ENCODE measurements at places on chromosomes 5 and 9.

GRCh38 chr5:138289296-138289695, 14.9 kb upstream of the GFRA3 start:
- no peak for DNase-seq

- DNase-seq, result no peak
These were observed 411.7 kb upstream of the KCNN2 start for GRCh38 chr5:113950186-113950585.

DNA sequence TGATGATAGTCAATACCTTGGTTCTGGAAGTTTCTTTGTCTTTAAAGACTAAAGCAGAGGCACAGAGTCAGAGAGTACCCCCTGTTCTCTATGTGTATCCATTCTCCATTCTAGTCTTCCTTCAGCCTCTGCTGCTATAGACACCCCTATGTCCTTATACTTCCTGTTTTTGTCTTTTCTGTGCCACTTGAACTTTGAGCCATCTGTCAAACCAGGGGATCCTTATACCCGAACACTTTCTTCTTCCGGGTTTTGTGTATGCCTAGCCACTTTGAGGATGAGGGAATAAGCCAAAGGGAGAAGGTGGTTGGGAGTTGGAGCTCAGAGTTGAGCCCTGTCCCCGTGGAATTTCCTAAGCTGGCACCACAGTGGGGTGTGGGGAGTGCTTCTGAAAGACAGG, 61.1 kb upstream of the IL6ST start:
- no peak for DNase-seq

GRCh38 chr9:81877047-81877446, 51.2 kb upstream of the SPATA31D4 start:
- DNase-seq, result no peak

DNA sequence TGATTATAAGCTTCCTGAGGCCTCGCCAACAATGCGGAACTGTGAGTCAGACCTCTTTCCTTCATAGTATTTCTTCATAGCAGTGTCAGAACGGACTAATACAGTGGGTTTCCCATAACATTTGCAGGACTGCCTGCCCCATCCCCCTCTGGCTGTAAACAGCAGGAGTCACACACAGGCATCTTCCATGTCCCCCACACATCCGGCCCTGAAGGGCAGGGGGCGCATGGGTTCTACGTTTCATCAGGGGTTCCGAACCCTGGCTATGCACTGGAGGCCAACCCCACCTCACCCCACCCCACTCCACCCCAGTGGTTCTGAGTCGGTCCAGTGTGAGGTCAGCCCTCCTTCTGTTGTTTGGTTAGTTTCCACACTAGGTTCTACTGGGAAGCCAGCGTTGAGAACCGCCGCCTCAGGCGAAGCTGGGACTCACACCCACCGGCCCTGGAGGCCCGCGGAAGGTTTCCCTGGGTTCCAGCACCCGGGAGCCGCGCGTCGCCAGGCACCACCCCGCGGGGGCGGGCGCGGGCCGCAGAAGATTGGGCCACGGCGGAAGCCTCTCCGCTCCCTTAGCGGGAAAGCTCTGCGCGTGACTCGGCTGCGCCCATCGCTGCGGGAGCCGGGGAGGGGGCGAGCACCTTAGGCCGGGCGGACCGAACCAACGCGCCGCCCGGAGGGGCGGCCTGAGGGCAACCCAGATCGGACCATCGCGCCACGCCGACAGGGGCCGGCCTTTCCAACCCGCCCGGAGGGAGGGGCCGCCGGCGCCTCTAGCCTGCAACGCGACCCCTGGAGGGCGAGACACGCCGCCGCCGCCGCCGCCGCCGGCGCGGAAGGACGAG, at the start of gene RUSC2:
Gene RUSC2 (plus strand): TSS at position 799 of the 842 bp plus-strand sequence. CDS start 56,411 bp downstream, outside the sequence.
- DNase-seq, result peak; percentile 46

GRCh38 chr9:112380102-112380824, at the start of gene HSDL2:
Gene HSDL2, plus strand, starts transcription at chr9:112380108. Its CDS starts 56 bp downstream, at chr9:112380164.
- DNase-seq, result no peak

DNA sequence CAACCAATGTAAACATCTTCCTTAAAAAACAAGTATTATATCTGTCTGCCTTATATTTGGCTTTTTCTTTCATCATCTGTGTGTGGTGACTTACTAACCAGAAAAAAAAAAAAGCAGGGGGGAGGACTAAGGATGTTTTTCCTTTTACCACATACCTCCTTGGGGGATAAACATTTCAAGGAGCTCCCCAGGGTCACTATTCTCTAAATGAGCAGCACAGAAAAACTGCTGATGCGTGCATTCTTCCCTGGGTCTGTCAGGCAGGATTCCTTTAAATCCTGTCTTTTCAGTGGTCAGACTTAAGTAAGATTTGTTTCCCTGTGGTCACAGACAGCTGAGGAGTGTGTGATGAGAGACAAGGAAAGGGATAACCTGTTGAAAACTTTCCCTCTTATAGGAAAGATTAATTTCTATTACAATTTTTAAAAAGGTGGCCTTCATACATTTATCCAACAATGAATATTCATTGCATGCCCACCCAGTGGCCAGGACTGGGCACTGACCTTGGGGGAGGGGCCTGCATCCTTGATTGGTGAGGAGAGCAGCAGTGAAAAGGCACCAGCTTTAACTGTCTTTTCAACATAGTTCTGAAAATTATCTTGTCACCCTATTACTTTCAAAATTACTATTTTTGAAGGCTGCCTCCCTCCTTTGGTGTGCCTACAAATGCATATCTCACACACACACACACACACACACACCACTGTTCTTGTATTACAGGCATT, 123.1 kb downstream of the TLE4 start:
- no peak for DNase-seq

DNA sequence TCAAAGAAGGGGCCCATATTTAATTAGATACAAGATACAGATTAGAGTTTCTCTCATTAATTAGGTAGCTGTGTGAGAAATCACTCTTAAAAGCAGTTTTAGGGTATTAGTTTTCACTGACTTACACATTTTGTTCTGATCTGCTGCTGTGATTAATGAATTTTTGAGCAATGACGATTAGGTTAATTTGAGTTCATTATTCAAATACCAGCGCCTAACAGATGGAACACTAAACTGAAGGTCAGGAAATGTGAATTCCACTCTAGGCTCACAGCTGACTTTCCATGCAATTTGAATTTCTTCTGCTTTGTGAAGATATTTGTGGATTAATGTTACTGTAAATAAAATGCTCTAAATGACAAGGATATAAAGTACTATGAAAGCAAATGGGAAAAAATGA, 380.6 kb downstream of the ADGRV1 start:
- DNase-seq, result no peak

GRCh38 chr5:57332361-57332760, 150.2 kb downstream of the ACTBL2 start:
- no peak for DNase-seq

GRCh38 chr5:115774684-115775083, 41.8 kb downstream of the CDO1 start:
- no peak for DNase-seq

DNA sequence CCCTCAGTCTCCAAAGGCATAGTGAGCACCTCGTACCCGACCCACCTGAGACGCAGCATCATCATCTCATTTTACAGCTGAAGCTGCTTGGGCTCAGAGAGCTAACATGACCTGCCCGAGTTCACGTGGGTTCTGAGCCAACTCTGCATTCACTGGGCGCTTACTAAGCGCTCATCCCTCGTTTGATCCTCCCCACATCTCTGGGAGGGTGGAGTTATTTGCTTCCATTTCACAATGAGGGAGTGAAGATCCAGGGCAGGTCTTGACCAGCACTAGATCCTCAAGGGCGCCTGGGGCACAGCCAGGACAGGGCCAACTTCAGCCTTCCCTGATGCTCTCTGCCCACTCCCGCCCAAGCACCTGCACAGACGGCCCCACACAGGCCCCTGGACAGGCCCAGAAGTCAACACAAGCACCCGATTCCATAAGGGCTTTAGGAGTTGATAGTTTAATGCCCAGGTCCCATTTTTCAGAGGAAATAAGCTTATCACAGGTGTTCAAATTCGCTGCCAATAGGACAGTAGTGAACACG, 80.8 kb downstream of the HRH2 start:
- DNase-seq, result no peak

DNA sequence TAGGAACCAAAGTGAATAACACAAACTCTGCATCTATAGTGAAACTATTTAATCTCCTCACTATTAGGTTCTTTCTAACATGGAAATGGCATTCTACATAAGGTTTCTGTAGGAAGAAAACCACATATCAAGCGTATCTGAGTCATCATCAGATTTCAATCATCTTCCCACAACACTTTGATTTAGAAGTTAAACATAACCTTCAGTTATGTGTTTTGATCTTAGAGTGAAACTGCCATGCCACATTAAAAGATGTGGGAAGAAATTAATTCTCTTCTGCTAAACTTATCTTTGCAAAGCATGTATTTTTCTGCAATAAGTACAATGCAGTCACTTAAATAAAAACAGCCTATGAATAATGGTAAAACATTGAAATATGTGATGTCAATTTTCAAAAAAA, 55.0 kb downstream of the MEF2C start:
- no peak for DNase-seq

- DNase-seq, result no peak
These were observed 68.3 kb downstream of the IL6ST start for GRCh38 chr5:55926476-55926875.

DNA sequence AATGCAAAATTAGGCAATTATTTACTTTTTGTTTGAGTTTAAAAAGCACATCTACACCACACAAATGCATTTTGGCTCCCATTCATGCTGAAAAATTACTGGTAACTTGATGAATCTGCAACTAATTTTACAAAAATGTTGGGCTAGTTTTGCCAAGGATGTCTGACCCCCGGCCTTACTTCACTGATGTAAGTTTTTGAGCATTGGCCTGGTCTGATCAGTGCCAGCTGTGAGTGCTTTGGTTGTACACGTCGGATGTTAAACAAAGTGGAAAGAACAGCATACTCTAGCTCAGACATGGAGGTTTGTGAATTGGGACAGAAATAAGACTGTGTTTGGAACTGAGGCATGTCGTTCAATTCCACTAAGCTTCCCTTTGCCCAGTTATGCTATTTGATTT, 1044.2 kb downstream of the TLE4 start:
- no peak for DNase-seq

DNA sequence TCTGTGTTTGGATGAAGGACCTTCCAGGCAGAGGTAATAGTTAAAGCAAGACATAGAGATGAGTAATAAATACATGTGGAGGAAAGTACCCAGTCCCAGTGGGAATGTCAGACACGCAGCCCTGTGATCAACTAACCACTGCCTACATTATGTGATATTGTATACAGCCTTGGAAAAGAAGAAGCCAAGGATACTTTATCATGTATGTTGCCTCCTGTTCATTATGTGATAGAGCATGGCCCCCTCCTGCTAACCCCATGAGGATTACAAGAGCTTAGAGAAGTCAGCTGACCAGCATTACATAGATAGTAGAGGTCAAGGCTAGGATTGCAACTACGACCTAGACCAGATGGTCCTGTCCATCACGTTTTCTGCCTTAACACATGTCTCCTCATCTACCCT, 497.0 kb upstream of the TNC start:
- DNase-seq, result no peak
